ENCODE measurements at places on chromosomes 7 and 10.

- no peak for DNase-seq
These were observed 51.8 kb downstream of the RELN start for GRCh38 chr7:103937680-103938079.

DNA sequence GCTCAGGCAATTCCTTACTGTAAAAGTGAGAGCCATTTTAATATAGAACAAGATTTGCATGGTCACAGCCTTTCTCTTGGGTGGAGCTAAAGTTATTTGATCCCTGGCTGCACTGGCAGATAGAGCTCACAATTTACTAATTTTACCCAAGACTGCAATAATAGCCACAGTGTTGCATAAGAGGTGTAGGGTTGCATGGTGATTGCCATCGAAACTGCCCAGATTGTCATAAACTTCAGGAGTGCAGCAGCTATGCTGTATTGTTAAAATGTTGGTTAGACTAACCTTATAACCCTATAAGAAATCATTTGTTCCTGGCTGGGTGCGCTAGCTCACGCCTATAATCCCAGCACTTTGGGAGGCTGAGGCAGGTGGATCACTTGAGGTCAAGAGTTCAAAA, 50.0 kb downstream of the VCL start:
- no peak for DNase-seq

- no peak for DNase-seq
These were observed 591.4 kb downstream of the SORCS1 start for GRCh38 chr10:106573106-106573505.

DNA sequence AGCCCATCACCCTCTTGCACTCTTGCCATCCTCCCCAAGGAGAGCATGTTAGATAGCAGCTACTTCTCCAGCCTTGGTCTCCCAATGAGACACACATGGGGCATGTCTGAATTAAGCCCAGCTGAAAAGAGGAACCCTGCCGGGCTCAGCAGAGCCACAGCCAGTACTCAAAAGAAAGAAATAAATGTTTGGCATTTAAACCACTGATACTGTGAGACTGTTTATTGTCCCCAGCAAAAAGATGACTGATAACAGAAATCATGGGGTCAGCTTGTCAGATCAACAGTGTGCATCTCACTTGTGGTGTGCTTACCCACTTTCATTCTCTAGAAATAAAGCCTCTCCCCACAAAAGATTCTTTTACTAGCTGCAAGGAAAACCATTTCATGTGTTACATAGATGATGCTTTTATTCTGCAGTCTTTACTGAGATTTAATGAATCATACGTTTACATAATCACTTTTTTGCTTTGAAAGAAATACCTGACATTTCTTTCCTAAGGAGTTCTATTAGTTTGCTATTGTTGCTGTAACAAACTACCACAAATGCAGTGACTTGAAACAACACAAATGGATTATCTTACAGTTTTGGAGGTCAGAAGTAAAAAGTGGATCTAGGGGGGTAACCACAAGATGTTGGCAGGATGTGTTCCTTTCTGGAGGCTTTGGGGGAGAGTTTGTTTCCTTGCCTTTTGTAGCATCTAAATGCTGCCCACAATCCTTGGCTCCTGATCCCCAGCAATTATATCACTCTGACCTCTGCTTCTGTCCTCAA, 20.9 kb downstream of the ANKRD7 start:
- no peak for DNase-seq

GRCh38 chr10:3067118-3067858, at the start of gene PFKP:
Gene PFKP (plus strand): TSS chr10:3067548. CDS start chr10:3067596, 48 bp downstream.
- peak; percentile 27 for DNase-seq

- no peak for DNase-seq
These were observed 53.8 kb downstream of the HGF start for GRCh38 chr7:81715984-81716588.

Measured in stimulated activated CD8-positive, alpha-beta memory T cell treated with anti-CD3 and anti-CD28 coated beads, Interleukin-2, amount 100 ng/mL, for 1 hour (primary cell).